ENCODE measurements at places on chromosomes 5 and 9.

DNA sequence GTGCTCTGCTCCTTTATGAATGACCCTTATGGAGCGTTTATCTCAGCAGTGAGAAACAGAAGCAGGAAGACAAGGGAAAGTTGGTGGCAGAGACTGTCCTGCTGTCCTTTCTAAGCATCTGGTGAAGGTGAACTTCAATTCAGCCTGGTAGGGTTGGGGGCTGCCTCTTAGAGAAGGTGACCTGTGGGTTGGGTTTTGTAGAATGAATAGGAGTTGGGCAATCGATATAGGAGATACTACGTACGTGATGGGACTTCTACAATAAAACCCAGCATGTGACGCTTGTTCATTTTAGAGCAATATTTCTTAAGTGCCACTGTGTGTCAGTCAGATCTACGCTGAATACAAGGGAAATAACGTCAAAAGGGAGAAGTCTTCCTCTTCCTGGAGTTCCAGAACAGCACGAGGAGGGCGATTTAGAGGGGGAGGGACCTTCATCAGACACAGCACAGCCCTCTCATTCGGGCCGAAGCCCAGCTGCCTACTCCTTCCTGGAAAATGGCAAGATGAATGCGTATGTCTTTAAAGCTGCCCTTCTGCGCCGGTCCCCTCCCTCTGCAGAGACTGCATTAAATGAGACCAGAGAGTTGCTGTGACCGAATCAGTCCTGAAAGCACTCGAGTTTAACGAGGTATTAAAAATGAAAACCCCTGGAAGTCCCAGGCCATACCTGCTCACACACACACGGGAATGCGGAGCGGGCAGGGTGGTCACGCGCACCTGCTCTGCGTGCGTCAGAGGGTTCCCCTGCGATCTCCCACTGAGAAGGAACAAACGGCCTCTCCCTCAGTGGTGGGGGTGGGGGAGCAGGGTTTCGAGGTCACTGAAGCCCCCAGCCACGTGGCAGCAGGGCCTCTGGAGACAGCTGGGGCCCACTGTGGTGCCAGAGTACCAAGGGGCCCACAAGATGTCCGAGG lies 85.3 kb upstream of the SARDH start:
- DNase-seq, result no peak

DNA sequence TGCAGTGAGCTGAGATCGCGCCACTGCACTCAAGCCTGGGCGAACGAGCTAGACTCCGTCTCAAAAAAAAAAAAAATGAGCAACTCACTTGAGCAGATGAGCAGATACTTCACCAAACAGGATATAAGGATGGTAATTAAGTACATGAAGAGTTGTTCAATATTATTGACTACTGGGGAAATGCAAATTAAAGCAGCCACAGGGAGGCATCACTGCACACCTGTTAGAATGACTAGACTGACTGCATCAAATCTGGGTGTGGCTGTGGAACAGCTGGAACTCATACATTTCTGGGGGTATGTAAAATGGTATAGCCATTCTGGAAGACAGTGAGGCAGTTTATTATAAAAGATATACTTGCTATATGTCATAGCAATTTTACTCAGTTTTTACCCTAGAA lies 93.0 kb downstream of the WNK2 start:
- DNase-seq, result no peak

DNA sequence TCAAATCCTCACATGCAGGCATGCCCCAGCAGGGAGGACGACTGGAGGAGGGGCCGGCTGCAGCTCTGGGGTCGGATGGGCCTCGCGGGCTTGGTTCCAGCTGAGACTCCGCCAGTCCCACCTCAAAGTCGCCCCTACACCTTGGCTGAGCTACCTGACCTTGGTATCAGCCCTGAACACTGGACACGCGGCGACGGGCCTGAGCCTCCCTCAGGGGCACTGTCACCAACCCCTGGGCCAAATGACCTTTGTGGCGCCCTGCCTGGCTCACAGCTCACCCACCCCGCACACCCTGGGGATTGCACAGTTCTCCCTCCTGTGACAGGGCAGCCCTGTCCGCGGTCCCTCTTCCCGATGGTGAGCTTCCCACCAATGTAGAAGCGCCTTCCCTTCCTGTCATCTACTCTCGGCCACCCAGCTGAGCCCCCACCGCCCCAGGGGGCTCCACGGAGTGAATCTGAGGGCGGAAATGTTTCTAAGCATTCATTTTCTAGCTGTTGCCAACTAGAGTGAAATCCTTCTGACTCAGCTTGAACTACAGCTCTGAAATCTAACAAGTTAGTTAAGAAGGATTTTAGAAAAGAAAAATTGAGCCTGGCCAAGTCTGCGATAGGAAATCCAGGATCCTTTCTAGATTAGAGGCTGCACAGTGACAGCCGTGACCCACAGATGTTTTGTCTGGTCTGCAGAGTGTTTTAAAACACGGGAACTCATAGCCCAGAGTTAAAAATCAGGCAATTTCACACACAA lies 138.9 kb upstream of the PHYKPL start:
- no peak for DNase-seq

DNA sequence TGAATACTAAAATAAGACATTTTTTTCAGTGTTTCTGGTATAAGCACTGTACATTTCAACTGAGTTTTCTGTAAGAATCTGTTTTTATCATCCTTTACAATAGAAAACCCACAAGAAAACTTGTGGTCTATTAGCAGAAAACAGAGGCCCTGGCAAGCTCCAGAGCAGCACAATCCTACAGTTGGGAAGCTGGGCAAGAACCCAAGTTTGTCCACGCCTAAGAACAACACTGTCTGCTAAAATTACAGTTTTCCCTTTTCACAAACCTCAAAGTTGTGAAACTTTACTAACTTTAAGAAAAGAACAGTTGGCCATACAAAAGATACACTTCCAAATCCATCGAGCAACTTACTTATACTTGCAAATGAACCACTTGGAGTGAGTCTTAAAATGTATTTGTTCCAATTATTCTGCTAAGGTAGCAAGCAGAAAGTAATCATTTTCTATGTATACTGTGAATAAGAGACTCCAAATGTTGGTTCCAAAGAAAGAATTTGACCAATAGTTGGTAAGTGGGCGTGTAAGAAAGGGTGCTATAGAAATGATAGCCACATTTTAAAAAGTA lies 982.0 kb upstream of the ARRDC3 start:
- no peak for DNase-seq

- no peak for DNase-seq
These were observed 378.8 kb upstream of the TLE4 start for GRCh38 chr9:79193001-79193400.

DNA sequence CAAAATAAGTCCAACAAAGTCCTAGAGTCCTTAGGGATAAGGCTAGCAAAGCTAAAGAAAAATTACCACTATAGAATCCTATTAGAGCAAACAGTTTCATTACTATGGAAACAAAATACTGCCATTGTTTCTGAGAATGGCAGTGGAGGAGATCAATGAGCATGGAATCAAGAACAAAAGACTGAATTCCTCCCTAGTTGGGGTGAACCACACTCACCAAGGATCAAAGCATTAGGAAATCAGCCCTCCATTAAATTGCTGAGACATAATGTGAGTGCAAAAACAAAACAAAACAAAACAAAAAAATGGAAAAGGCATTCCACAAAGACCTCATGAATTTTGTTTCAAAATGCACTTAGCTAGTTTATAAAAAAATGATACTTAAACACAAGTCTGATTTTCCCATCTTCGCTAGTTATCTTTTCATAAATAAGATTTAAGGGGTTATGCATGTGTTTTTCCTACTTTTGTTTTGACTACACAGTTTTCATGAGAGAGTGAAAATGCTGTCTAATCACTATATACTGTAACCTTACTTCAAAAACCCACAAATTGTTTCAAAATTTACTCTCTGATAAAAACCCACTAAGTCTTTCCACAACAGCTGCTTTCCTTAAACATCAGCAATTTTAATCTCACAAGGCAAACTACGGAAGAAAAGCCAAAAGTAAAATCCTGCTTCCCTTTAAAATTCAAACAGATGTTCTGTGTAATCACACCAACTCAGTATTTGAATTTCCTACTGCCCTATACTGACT lies 9.7 kb downstream of the SERINC5 start:
- DNase-seq, result peak; percentile 84

- DNase-seq, result peak; percentile 79
These were observed 106.0 kb downstream of the PHF2 start for GRCh38 chr9:93682155-93682968.

- no peak for DNase-seq
These were observed 18.8 kb upstream of the FANCC start for GRCh38 chr9:95336281-95336680.

DNA sequence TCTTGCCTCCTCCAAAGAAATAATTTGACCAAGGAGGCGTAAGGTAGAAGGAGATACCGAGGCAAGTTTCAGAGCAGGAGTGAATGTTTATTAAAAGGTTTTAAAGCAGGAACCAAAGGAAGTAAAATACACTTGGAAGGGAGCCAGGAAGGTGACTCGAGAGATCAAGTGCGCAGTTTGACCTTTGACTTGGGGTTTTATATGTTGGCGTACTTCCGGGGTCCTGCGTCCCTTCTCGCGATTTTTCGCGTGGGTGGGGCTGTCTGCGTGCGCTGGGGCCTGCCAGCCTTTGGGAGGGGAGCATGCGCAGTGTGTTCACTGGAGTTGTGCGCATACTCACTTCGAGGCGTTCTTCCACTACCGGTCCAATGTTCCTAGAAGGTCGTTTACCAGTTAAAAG lies 166.0 kb upstream of the IRX2 start:
- DNase-seq, result no peak

DNA sequence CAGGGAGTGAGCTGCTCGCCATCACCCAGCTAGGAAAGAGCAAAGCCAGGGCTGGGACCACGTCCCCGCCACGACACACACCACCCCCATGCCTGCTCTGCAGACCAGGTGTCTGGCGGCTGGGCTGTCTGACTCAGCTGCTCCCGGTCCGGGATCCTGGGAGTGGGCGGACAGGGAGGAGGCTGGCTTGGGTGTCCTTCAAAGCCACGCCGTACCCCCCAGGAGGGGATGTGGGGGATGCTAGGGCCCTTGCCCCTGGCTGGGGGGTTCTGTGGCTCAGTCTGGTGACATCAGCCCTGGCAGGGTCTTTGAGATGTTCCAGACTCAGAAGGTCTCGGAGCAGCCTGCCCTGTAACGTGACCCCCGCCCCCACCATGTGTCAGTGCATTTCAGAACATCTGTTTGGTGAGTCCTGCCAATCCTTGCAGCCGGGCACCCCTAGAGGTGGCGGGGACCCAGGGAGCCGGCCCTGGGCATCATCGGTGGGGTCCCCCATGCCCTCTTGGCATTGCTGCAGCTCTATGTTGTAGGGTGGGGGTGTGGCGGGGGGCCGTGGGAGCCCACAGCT lies 62.3 kb downstream of the HMCN2 start:
- no peak for DNase-seq

- DNase-seq, result no peak
These were observed 177.2 kb downstream of the MAPKAP1 start for GRCh38 chr9:125529589-125530515.

DNA sequence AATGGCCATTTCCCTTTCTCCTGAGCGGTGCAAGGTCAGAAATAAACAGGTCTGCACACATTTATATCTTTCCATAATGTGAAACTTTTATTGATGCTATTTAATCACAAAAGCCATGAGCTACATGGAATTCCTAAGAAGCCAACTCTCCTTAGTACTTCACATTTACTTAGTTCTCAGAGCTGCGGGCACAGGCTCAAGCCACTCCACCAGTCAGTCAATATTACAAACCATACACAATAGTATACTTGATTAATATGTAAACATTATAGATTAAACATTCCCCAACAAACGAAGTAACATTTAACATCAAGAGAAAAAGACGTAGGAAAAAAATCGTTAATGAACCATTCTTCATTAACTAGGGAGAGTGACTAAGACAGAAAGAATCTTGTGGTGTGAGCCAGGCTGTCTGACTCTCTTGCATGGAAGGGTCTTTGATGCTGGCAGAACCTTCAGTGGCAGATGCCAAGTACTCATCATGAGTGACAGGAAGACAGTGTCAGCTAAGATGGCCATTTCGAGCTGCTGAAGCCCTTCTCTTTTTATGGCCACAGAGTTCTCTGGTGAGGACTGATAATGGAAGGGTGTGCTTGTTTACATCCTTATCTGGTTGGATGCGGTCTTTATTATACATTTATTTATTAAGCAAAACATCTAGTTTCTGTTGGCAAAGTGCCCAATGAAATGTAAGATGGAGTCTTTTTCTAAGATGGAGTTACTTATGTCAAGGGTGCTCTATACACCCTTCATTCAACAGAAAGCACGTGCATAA lies 115.5 kb upstream of the TUT7 start:
- DNase-seq, result no peak

DNA sequence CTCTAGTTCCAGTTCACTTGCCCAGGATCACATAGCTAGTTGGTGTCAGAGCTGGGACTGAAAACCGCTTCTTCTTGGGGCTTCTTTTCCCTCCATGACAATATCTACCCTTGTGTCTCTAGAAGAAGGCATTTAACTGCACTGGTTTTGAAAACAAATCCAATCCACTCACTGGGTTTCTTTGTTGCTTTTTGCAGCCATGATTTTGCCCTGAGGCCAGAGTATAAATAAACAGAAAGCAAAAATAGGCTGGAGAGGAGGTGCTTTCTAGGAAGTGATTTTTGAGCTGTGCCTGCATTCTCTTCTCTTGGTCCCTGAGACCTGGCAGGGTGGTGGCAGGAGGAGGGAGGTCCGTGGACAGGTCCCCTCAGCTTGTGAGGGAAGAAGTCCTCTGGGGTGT lies 6.9 kb upstream of the TRIO start:
- DNase-seq, result no peak

DNA sequence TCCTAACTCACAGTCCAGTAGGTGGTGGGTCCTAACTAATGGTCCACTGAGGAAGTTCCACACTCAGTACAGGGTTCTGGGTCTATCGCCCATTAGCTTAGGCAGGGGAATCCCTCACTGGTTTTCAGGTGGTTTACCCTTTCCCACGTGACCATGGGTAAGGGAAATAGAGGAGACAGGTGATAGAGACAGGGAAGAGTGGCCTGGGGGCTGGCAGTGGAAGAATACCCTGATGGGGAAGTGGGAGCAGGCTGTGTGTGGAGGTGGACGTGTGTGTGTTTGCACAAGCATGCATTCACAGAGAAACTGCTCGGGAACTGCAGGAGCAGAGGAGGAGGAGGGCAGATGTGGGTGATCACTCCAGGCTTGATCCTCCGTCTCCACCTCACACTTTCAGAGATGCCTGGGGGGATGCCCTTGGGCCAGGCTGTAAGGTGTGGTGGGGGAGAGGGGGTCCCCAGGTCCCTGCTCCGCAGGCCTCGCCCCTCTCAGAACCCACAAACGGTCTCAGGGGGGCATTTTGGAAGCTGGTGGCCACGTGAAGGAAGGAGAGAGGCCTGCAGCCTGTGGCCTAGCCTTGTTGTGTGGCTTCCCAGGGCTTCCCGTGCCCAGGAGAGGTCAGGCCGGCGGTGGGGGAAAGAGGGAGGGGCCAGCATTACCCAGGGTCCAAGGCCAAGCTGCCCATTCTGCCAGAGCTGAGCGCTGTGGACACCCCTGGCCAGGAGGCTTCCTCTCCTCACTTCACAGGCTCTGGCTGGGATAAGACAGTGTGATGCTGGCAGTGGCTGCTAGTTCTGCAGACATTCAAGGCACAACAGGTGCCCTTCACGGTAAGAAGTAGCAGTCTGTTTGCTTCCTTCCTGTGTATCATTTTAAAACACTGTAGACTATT lies 80.0 kb downstream of the OTULIN start:
- DNase-seq, result no peak

GRCh38 chr9:129497813-129498450 lies 123.0 kb downstream of the C9orf50 start:
- no peak for DNase-seq

- DNase-seq, result no peak
These were observed 22.9 kb downstream of the ATG10 start for GRCh38 chr5:81994679-81995078.

Data from neural progenitor cell (in vitro differentiated cells).